ENCODE measurements at places on chromosomes 4 and X.

DNA sequence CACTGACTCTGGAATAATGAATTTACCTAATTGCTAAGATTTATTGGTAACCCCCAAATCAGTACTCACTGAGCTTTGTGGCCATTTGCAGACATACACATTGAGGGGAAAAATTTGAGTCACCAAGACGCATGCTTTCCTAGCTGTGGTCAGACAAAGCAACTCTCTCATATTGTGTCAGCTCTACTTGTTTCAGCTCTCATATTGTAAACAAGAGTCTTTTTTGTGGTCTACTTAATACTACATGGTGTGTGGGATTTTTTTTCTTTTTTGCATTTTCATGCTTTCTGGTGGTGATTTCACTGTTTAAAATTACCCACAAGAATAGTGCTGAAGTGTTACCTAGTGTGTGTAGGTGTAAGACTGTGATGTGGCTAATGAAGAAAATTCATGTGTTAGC is 428.2 kb upstream of the GALNT7 start:
- DNase-seq: no peak

GRCh38 chr4:155371432-155372043 is 5.2 kb downstream of the MAP9 start:
- DNase-seq: no peak

DNA sequence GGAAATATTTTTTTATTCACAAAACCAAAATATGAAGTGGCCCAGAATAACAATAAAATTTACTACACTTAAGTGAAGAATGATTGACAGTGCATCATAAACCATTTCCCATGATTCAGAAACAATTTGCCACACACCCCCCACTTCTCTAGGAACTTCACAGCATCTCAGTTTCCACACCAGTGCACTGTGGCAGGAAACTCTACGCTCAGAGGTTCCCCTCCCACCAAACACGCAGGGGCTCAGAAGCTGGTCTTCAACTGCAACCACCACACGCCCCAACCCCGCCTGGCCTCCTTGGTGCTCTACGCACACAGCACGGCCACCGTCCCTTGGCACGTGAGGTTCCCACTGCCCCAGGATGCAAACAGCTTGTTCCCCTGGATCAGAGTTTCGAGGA is 63.7 kb downstream of the ZFYVE28 start:
- peak; percentile 47 for DNase-seq

DNA sequence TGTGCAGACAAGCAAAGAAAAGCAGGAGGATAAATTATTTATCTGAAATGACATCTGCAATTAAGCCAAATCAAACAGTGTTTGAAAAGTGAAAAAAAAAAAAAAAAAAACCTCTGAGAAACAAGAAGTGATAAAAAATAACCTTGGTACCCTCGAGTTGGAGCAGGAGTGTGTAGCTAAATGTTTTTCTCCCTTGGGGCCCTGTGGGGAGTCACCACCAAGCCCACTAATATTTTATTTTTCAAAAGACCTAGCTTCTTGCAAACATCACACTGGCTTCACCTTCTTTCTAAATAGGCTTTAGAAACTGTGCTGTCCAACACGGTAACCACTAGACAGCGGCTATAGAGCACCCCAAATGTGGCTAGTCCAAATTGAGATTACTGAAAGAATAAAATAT is 47.7 kb downstream of the SNX25 start:
- DNase-seq: no peak

- no peak for DNase-seq
Measured at GRCh38 chr4:159242427-159242826, 139.5 kb downstream of the RAPGEF2 start.

DNA sequence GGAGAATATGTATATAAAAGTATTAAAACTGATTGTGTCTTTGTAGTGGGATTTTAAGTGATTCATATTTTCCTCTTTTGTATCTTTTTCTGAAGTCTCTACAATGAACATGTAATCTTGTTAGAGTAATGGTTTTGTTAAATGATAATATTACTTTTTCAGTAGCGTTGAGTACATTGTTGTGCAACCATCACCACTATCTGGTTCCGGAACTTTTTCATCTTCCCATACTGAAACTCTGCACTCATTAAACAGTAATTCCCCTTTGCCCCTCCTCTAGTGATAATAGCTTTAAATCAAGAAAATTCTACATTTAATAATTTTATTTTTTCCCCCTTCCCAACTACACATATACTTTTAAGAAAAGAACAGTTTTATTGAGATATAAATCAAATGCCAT is 23.3 kb downstream of the SHROOM3 start:
- DNase-seq: no peak

- DNase-seq: no peak
Measured at GRCh38 chr4:104751468-104751867, 256.8 kb upstream of the CXXC4 start.

- no peak for DNase-seq
Measured at GRCh38 chr4:8207314-8207713, 8.2 kb downstream of the SH3TC1 start.

DNA sequence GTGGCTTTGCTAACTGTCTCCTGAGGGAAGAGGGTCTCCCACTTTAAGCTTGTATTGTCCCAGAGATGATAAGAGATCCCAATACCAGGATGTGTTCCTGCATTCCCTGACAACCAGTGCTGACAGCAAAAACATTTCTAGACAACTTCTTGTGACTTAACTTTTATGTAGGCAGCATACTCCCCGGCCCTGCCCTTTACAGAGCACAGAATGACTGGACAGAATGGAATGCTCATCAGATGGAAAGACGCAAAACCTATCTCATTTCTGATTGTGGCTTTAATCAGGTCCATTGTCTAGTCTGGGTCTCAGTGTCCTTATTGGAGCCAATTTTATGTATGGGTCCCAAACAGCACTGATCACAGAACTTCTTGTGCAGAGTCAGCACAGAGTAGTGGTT is 18.2 kb upstream of the PLAC1 start:
- DNase-seq: no peak

- DNase-seq: no peak
Measured at GRCh38 chr4:11074581-11075241, 354.0 kb downstream of the HS3ST1 start.

DNA sequence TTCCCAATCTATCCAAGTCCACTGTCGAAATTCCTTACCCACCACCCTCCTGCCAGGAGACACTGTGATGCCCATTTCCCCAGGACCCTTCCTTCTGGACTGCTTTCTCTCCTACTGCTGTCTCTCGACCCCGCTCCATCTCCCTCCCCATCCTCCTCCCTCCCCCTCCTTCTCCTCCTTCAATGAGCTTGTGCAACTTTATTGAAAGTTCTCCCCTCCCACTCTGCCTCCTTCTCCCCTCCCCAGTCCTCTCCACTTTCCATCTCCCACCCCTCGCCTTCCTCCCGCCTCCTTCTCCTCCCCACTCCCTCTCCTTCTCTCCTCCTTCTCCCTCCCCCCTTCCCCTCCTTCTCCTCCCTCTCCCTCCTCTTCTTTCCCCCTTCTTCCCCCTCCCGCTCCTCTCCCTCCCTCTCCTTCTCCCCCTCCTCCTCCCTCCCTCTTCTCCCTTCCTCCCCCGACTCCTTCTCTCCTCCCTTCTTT is 116.6 kb upstream of the FAT1 start:
- DNase-seq: no peak

DNA sequence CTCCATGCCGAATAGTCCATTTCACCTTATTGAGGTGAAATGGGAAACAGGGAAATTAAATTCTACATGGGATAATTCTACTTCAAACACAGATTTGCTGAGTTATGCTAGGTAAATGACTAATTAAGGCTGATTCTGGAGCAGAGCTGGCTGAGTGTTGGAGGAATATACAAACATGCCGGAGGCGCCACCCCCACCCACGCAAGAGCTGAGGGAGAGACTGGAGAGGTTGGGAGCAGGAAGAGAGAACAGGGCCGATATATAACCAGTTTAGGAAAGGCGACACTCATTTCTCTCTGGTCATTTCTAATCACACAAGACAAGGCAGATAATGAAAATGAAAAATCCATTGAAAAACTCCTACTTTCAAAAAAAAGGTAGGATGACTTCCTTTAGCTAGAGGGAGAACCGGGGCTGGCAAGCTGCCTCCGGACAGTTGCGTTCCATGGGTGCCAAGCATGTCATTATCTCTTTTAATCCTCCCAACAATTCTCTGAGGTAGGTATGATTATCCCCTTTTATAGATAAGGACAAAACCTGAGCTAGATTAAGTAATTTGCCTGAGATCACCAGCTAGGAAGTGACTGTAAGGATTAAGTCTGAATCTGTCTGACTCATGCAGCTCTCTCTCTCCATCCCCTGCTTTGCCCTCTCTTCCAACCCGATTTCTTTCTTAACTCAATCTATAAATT is 27.6 kb upstream of the CFAP299 start:
- DNase-seq: no peak

GRCh38 chr4:109548655-109549054 is 11.4 kb upstream of the MCUB start:
- no peak for DNase-seq

DNA sequence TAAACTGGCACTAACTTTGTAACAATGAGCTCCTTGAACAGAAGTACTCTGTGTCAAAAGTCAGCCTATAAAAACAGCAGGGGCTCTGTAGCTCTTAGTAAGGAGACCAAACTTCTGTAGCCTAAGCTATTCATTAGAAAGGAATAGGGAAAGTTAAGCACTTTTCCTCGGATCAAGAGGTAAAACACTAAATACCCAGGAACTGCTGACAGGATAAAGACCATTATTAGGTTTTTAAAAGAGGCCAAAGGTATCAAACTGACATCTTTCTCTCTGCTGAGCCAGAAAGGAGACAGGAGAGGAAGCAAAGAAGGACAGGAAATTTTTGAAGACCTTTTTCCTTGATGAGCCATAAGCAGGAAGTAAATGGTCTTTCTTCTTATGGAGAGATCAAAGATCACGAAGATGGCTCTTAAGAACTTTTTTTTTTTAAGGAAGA is 31.9 kb downstream of the ANAPC10 start:
- DNase-seq: no peak

DNA sequence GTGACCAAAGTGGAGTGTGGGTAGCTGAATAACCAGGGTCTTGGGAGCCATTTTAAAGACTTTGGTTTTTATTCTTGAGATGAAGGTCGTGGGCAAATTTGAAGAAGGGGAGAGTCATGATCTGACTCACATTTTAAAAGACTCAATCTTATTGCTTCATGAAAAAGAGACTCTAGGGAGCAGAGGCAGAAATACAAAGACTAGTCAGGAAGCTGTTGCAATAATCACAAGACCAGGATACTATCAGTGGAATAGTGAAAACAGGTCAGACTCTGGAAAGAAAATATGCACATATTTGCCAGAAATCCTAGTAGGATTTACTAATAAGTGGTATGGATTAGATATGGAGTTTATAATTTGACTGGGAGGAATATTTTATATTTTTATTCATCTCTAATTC is 448.4 kb downstream of the RAPGEF2 start:
- no peak for DNase-seq

DNA sequence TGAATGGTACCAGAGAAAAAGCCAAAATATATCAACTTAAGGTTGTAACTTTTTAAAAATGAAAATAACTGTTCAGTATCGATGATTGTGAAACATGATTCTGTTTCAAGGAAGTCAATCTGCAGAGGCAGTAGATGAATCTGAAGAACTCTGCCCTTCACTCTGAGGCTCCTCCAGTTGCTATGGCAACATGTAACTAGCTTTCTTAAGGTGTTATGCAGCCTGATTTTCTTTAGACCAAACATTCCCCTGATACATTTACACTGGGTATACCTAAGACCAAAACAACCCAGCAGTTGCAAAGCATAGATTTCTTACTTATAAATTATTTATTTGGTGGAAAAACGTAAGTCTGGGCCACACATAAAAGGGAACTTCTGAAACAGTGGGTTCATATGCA is 133.6 kb upstream of the RASGEF1B start:
- DNase-seq: no peak

GRCh38 chr4:123234955-123235354 is 161.6 kb upstream of the SPRY1 start:
- no peak for DNase-seq

DNA sequence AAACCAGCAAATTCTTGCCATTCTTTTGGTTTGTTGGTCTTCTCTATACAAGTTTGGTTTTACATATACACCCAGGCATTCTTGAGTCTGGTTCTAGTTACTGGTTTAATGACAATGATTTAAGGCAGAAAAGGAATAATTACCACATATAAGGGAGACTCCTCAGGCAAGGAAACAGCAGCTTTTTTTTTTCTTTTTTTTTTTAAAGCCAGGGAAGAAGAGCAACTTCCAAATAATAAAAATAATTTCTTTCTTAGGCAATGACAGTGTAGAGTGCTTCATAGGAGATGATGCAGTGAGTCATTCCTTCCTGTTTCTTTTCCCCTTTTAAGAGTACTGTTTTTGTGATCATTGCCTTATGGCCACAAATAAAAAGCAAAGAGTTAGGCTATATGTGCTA is 289.7 kb downstream of the DKK2 start:
- no peak for DNase-seq

- no peak for DNase-seq
Measured at GRCh38 chr4:113293043-113293560, 243.6 kb downstream of the ANK2 start.

DNA sequence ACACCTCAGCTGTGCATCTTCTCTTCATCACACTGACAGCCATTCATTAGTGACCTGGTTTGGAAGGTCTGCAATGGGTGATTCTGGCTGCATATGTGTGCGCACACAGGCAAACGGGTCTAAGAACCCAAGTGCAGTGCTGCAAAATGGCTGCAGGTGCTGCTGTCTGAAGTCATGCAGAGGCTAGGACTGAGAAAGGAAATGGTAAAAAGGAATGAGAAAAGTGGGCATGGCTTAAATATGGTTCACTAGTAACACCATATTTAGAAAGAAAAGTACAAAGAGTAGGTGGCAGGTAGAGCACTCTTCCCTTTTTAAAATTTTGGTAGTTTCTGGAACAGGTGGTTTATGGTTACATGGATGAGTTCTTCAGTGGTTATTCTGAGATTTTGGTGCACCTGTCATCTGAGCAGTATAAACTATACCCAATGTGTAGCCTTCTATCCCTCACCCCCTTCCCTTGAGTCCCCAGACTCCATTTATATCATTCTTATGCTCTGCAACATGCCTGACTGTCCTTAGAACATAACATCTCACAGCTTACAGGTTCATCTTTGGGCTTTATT is 78.4 kb downstream of the CCNG2 start:
- DNase-seq: no peak

- no peak for DNase-seq
Measured at GRCh38 chr4:74473155-74473811, 28.3 kb downstream of the AREG start.

GRCh38 chr4:108559068-108559793 is 61.1 kb upstream of the RPL34 start:
- no peak for DNase-seq

- no peak for DNase-seq
Measured at GRCh38 chrX:13994536-13995080, 35.1 kb downstream of the GEMIN8 start.

GRCh38 chr4:81471298-81471587 is 464 bp downstream of the RASGEF1B start:
- no peak for DNase-seq

All from stimulated activated CD8-positive, alpha-beta memory T cell treated with anti-CD3 and anti-CD28 coated beads, Interleukin-4, amount 100 ng/mL, for 48 hours (primary cell).